ENCODE measurements at places on chromosomes 2 and 18.

DNA sequence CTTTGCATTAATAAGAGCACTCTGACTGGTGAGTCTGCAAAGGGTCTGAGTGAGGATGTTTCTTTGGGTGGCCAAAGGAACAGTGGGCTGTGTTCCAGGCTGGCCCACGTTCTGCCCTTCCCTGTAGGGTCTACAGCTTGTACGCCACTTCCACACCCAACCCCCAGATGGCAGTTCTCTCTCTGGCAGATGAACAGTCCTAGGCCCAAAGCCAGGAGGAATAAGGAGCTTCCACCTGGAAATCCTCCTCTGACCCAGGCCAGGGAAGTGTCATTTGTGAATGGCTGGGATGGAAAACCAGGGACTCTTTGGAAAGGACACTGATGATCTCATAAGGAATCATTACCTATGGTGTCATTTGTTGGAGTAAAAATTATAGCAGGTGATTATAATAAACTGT, 6.6 kb downstream of the OTOF start:
- no peak for DNase-seq

DNA sequence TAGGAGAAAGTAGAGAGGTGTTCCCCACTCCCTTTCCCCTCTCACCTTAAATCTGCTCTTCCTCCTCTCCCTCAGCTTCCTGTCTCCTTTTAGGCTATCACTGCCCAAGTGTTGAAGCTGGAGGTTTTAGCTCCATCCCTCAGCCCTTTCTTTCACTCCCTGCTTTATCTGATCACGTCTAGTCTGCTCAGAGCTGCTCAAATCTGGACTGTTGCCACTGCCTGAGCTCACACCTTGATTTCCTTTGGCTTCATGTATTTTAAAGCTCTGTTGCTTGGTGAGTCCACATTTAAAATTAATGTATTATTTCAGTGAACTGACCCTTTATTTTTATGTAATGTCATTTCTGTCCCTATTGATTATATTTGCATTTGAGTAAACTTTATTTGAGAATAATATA, 236.6 kb downstream of the PTGR3 start:
- DNase-seq: no peak

GRCh38 chr2:8848328-8849100, 11.1 kb upstream of the KIDINS220 start:
- no peak for DNase-seq

DNA sequence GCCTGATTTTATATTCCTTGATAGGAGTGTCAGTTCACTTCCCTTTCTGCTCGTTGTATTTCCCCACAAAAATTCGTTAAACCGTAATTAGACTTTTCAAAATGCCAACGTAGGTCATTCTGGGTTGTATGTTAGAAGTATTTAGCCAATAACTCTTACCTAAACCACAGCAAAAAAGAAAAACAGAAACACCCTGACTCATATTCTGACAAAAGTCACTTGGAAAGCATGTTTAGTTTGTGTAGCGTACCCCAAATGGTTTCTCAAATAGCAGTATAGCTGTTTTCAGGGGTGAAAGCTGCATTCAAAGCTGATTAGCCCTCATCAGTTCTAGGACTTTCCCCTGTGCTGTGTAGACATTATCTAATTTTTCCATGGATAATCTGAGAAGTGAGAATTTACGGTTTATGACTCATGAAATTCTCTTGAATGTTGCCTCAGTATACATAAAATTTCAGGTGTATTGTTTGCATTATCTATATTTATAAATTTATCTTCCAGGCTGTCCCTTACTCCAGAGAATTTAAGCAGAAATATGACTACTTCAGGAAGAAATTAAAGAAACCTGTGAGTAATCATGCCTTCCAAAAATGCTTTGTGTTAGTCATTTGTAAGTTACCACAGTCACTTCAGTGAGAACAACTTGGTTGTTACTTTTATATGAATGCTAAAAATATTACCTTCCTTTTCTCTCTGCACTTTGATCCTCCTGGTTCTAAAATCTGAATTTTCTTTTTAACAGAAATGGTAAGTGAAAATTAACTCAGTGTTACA, 264.9 kb downstream of the ALPK2 start:
- DNase-seq: no peak

DNA sequence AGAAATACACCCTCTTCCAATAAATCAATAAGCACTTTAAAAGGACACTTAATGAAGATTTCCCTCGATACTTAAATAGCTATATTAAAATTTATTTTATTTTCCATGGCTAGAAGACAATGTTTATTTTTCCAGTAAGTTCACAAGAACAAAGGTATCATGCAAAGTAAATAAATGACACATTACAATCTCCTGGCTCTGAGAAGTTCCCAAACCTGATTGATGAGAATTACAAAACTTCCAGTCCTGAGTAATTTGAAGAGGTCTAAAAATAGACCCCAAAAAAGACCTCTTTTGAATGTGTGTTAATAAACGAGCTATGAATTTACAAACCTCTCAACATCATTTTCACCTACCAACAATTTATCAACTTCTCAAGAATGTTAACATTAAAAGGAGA, 1.5 kb upstream of the PEX13 start:
- no peak for DNase-seq

- no peak for DNase-seq
Measured at GRCh38 chr2:179262077-179262660, 2.5 kb downstream of the SESTD1 start.

DNA sequence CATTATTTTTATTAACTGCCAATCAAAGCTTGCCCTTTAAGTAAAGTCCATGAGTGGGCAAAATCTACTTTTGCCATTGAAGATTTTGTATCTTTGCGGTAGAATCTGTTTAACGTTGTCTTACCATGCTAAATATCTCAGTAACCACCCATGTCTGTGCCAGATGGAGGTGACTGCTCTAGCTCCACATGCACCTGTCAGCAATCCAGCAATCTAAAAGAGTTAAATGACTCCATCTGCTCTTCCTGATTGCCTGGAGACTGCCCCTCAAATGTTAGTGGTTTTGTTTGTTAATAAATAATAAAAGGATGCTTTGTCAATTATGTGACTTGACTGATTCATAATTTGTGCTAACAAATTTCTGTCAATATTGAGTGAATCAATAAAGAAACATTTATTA, 141.7 kb downstream of the RBM43 start:
- no peak for DNase-seq

- DNase-seq: no peak
Measured at GRCh38 chr2:117763804-117764203, 50.7 kb upstream of the DDX18 start.

- DNase-seq: no peak
Measured at GRCh38 chr2:132400169-132400900, 16.3 kb upstream of the GPR39 start.

DNA sequence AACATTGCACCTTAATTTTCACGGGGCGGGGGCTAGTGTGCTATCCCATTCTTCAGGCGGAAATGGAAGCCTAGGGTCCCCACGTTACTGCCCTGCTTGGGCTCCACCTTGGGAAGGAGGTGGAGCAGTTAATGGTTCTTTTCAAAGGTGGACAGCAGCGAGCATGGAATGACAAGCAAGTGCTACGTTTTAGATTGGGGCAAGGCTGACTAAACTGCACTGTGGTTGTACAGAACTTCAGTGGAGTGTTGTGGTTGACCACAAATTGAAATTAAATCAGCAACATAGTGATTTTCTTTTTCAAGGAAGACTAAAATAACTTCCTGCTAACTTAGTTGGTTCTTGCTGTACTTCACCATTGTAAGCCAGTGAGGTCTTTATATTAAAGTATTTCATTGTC, 47.0 kb downstream of the CHRNA1 start:
- no peak for DNase-seq

DNA sequence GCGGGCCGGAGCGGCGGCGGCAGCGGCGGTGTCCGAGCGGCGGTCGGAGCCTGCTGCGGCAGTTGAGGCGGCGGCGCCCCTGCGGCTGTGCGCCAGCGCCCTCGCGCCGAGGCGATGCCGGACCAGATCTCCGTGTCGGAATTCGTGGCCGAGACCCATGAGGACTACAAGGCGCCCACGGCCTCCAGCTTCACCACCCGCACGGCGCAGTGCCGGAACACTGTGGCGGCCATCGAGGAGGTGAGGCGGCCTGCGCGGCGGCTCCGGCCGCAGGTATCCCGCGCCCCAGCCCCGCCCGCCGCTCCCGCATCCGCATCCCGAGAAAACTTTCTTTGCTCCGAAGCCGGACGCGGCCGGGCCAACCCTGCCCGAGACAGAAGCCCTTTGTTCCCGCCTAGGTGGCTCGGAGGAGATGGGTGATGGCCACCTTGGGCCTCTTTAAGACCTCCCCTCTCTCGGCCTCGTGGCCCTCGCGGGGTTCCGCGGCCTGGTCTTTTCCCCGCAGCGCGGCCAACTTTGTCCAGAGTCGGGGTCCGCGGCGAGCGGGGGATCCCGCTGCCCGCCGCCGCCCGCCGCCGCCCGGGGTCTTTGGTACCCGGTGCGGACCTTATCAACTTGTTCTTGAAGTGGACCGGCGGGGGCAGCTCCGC, 504 bp downstream of the ASAP2 start:
- no peak for DNase-seq

DNA sequence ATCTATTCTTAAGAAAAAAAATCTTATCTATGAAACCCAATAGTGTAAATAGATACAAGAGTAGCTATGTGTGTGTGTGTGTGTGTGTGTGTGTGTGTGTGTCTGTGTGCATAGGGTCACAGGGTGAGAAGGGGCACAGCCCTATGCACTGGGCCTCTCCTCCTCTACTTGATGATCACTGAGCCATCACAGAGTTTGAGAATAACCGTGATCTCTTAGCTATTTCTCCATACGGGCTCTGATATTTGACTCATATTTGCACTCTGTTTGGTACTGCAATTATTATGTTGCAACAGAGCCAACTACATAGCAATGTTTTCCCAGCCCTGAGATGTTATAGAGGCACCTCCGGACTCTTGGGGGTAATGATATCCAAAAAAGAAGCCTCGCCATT, 28.8 kb upstream of the SLC40A1 start:
- no peak for DNase-seq

- DNase-seq: no peak
Measured at GRCh38 chr2:23669413-23670244, 257.3 kb downstream of the ATAD2B start.

DNA sequence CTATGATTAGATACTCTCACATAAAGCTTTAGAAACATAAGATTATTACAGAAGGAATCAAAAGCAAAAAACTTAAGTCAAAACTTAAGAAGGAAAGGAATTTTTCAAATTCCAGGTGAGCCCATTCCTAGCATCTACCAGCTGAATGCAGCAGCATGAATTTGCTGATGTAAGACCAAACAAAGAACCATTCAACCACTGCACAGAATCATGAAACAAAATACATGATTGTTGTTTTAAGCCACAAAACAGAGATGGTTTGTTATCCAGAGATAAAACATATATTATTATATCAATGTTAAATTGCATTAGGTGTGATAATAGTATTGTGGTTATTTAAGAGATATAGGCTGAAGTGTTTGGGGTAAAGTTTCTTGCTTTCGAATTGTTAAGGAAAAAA, 29.0 kb downstream of the PIGN start:
- DNase-seq: no peak

GRCh38 chr2:85642725-85643124, 25.3 kb downstream of the SFTPB start:
- no peak for DNase-seq

GRCh38 chr2:95262896-95263542, 11.2 kb upstream of the PROM2 start:
- no peak for DNase-seq

GRCh38 chr2:2328848-2329247, 2.2 kb downstream of the MYT1L start:
- no peak for DNase-seq

DNA sequence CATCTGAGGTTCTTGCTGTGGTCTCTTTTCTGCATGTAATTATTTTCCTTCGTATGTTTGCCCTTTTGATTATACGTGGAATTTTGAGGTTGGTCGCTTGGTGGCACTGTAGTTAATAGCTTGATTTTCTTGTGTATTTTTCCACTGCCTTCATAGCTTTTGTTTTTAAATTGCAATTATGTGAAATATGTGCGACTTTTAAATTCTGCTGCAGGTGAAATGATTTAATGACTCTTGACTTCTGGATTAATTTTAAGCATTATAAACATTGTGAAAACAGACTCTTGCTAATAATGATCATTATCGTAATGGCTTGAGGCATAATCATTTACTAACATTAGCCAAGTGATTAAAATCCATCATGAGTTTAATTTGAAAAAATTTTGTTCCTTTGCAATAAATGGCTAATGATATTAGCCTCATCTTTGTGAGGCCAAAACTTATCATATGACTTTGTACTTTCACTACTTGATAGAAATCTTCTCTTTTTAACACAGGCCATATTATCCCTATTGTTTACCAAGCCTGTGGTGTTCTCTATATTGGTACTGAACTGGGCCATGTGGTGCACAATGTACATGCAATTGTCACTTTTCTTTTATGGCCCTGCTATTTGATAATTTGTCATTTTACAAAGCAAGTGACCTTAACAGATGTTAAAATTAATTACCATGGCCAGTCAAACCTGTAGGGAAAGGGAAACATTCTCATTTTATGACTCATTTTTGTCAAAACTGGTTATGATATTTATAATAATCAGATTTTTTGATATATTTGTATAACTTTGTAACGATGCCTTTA, 62.8 kb upstream of the NEUROD1 start:
- no peak for DNase-seq

DNA sequence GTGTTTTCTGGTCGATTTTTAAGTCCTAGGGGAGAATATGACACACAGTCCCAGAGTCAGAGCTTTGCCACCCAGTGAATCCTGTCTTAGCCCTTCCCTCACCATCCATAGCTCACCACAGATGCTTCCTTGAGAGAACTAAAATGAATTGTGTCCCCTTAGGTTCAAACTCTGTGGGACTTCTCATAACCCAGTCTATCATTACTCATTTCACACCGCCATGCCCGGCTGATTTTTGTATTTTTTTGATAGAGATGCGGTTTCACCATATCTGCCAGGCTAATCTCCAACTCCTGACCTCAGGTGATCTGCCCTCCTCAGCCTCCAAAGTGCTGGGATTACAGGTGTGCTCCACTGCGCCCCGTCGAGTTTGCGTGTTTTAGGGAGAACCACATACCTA, 66.8 kb downstream of the REL start:
- DNase-seq: no peak

- no peak for DNase-seq
Measured at GRCh38 chr18:24373328-24373727, 24.3 kb downstream of the OSBPL1A start.

GRCh38 chr18:76363436-76364120, 131.5 kb downstream of the ZNF516 start:
- no peak for DNase-seq

DNA sequence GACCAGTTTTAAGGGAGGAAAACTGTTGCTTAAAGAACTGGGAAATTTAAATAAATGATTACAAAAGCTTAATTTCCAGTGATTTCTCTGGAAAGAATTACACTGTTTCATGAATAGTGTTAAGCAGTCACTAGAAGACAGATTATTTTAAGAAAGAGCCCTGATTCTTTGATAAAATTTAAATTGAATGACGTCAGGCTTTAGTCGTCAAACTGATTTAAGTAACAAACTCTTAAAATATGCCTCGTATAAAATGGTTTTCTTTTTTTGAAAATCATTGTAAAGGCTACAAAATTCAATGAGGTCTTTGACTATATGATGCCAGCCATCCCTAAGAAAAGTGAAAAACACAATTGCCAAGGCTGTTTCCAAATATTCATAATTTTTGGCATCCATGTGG, 465.0 kb downstream of the NR4A2 start:
- DNase-seq: no peak

All from activated CD4-positive, alpha-beta T cell treated with anti-CD3 and anti-CD28 coated beads for 1 hour (primary cell).